Naive thymus-derived CD4-positive, alpha-beta T cell (primary cell): ENCODE measurements at places on chromosomes 7 and 10.

DNA sequence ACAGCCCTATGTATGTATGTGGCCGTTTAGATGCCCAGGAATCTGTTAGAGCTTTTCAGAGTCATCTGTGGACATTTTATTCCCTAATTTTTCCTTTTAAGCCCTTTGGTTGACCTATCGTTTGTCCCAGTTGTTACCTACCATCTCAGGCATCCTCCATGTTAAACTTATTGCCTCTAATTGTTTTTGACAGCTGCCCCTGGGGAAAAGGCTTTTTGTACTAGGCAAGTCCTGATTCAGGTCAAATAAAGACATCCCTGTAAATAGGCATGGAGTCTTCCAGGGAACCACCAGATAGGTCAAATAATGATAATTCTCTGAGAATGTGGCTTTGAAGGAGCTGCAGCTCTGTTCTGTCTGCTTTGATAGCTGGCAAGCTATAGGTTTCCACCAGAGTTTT, 87.7 kb upstream of the CYP26C1 start:
- peaks cover 12% of the 10 kb centered on the region for H3K36me3 ChIP-seq
- no peak overlapping the region for H3K4me3 ChIP-seq
- H3K27ac ChIP-seq, result no peak overlapping the region

DNA sequence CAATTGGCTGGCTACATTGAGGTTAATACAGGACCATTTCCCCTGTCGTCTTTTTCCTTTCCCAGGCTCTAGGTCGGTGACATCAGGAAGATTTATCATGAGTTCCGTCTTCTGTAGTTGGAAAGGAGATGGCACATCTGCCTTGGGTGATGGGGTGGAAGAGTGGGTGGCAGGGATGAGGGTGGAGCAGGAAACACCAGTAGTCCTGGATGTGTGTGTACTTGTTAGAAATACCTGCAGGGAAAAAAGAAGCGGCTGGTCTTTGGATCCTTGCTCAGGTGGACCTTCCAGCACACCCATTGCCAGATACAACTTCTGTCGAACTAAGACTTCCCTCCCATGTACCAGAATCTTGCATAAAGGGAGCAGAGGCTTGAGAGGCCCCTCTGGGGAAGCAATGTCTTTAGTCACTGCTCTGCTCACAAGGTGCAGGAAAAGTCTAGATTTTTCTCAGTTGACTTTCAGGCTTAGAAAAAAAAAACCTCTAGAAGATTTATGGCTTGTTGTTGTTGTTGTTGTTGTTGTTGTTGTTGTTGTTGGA, 516.8 kb upstream of the GALNT17 start:
- no peaks in the 10 kb centered on the region for H3K36me3 ChIP-seq
- no peak overlapping the region for H3K4me3 ChIP-seq
- H3K27ac ChIP-seq, result no peak overlapping the region
- H3K4me1 ChIP-seq, result no peaks in the 10 kb centered on the region

DNA sequence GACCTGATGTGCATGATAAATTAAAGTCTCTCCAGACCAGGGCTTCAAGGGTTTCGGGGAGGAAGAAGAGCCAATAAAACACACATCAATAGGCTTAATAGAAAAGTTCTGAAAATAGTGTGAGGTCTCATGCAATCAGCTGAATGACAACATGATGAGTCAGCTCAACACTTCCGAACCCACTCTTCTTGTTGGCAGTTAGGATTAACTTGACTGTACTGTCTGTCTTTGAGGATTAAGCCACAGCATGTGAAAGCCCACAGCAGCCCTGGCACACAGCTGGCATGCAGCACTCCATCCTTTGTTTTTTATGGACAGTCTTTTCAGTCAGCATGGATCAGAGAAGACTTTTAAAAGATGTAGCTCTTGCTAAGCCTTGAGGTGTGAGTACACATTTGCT, 526.9 kb upstream of the VSTM2A start:
- no peaks in the 10 kb centered on the region for H3K27me3 ChIP-seq
- no peak overlapping the region for H3K4me3 ChIP-seq
- DNase-seq, result no peak

GRCh38 chr10:15072358-15072757, 16.2 kb downstream of the ACBD7 start:
- H3K4me1 ChIP-seq, result no peaks in the 10 kb centered on the region
- DNase-seq, result no peak
- H3K27ac ChIP-seq, result no peak overlapping the region

DNA sequence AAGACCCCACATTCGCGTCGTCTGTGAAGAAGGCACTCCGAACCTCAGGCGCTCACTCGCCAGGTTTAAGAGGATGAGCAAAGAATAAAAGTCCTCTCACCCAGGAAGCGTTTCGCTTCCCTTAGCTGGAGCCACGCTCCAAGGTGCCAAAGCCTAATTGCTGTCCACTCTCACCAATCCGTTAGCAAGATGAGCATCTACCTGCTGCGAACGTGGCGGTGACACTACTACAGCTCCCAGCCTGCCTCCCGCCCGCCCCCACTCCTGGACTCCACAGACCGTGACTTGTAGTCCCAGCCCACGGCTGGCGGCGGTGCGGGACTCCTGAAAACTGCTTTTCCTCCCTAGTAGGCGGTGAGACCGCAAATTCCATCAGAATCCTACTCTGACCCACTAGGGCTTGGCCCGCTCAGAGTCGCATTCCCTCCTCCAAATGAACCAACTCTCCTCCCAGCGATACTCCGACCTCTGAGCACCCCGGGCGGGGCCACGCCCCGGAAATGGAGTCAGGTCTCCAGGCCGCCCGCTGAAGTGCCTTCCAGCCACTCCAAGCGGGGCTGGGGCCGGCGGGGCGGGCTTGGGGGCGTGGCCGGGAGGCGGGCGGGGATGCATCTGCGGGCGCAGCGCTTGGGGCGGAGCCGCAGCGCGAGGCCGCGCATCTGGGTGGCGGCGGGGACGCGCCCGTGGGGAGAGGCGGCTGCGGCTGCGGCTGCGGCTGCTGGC, 521 bp upstream of the PTPN12 start:
- peak overlapping the region; percentile 100 for H3K4me3 ChIP-seq
- H3K27ac ChIP-seq, result peak overlapping the region; percentile 73
- no peaks in the 10 kb centered on the region for H3K4me1 ChIP-seq
- peak; percentile 94 for DNase-seq
- H3K27me3 ChIP-seq, result no peaks in the 10 kb centered on the region
- H3K36me3 ChIP-seq, result no peaks in the 10 kb centered on the region

DNA sequence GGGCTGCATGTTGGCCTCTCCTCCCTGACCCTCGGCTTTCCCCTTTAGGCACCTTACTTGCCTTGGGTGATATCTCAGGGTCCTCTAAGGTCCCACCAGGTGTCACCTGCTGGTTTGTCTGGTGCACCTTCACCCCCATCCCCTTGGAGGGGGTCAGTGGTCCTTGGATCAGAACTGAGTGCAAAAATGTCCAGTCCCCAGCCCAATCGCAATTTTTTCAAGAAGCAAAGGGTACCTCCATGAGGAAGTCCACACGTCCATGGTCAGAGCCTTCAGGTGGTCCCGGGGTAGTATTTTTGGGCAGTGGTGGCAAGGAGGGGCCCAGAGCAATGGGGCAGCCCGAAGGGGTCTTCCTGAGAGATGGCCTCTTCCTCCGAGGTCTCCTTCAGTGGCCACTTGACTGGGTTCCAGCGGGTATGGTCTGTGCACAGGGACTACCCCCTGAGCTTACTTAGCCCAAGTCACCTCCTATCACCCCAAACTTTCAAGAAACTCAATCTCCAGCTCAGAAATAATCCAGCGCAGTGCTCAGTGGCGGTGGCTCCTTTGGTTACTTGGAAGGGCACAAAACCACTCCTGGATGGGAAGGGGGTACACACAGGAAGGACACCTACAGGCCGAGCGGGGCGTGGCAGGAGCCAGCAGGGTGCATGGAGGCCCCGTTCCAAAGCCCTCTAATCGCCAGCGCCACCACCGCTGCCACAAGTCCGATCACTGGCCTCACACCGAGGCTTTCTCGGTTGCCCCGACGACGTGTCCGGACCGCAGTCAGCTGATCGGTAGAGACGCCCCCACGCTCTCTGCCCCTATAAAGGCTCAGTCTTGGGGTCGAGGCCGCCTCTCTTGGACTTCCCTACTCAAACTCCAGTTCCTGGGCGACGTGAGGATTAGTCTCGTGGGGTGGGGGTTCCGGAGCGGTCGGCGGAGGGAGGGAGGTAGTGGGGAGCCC, 4.5 kb downstream of the SAP25 start:
- peaks cover 25% of the 10 kb centered on the region for H3K4me1 ChIP-seq
- peak overlapping the region; percentile 51 for H3K4me3 ChIP-seq
- peak overlapping the region; percentile 59 for H3K27ac ChIP-seq
- no peak for DNase-seq

GRCh38 chr7:97313900-97314299, 196.4 kb downstream of the SDHAF3 start:
- no peaks in the 10 kb centered on the region for H3K36me3 ChIP-seq
- H3K4me1 ChIP-seq, result no peaks in the 10 kb centered on the region
- DNase-seq, result no peak
